ENCODE measurements at places on chromosomes 6 and 20.
A peak's percentile ranks its signal among the peaks of the same experiment; 100 is the strongest.

- DNase-seq = no peak
These were observed 154.1 kb upstream of the MMS22L start for GRCh38 chr6:97437087-97437486.

GRCh38 chr6:111997853-111998208 is 56.1 kb upstream of the CCN6 start:
- peak; percentile 29 for DNase-seq

DNA sequence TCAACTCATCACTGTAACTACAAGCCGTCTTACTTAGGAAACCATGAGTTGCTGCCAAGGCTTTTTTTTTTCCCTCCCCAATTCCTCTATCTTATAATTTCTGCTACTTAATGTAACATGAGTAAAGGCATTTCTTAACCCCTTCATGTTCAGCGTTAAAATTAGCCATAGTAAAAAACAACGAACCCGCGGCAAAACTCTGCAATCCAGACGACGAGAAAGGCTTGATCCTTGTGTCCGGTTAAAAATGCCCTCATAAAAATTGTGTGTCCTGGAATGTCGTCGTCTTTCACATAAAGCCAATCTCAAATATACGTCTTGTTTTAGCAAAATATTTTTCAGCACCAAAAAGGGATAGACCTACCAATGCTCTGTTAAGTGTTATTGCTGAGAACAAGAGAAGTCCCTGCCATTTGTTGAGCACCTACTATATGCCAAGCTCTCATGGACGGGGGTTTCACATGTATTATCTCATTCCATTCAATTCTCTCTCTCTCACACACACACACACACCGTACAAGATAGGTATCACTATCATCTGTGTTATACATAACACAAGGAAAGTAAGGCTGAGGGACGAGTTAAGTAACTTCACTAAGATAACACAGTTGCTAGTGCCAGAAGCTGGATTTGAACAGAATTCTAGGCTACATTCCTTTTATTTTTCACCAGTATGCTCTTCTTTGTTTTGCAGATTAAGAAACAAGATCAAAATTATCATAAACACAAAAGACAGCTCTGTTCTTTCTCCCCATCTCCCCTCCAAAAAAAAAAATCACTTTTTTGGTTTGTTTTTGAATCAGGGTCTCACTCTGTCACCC is 683 bp upstream of the ARHGAP18 start:
- DNase-seq = no peak

- DNase-seq = no peak
These were observed 280.5 kb downstream of the SYNE1 start for GRCh38 chr6:152356662-152357061.

DNA sequence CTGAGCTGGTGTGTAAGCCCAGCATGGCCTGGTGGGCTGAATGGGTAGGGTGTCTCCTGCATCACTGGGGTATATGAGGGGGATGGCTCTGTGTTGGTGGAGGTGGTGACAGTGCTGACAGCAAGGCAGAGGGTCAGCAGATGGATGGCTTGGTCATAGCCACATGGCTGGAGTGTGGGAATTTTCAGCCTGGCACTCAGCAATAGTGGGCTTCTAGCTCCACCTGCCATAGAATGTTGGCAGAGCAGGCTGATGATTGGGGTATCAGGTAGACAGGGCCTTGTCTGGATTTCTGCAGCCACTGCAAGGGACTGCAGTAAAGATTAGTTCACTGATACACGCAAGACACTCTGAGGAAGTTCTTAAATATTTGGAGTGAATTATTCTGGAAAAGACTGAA is 137.5 kb upstream of the BACH2 start:
- no peak for DNase-seq
